ENCODE measurements at places on chromosomes 6 and 20.

GRCh38 chr6:6405997-6406714, 85.7 kb upstream of the F13A1 start:
- DNase-seq, result no peak

DNA sequence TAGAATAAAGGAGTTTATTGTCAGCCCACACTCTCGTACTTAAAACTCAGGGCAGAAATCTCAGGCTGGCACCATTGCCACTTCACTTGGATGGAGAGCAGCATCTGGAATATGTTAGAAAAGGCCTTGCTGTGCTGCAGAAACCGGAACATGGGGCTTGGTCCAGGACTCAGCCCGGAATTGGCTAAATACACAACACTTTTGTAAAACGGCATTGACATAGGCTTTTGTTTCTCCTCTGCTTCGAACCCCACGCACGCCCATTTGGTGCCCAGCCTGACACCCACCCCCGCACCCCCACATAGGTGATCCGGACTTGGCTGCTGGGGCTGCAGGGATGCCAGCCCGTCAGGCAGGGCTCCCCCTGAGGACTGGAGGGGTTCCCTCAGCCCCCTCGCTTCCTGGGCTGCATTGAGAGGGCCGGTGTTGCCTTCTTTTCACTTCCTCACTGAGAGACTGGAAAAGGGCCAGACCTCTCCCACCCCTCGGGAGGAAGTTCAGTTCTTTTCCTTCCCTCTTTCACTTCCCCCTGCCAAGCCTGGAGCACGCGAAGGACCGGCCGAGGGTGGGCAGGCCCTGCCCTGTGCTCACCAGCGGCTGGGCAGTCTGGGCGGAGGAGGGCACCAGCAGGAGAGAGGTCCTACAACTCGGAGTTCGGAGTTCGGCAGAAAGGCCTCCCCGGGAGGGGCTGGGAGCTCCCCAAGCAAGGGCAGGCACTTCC, 17.9 kb upstream of the CST3 start:
- DNase-seq, result no peak

DNA sequence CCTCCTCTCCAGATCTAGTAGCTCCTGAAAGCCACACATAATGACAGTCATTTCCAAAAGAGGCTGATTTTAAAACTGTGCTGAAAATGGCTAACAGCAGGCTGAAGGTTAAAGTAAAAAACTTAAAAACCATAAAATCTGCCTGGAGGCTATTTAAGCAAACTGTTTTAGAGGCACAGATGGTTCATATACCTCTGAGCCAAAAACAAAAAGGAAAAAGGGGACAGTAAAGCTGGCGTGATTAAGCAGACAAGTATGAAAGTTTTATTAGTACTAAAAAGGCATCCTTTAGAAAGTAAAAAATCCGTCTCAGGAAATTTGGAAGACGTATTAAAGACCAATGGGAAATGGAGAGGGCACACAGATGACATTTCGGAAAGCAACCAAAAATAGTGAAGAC, 55.8 kb downstream of the SOBP start:
- no peak for DNase-seq

DNA sequence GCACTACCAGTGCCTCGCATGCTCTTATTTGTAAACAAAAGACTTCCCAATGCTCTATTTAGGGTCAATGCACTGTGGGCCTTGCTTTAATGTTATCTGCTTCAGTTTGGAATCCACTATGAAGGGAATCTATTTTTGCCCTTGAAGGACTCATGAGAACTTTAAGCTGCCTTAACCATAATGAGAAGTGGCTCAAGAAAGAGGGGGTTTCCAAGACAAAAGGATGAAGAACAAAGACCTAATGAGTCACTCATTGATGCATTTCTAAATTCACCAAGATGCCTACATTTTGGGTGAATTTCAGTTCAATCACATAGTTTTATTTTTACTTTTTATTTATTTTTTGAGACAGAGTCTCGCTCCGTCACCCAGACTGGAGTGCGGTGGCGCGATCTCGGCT, 228.2 kb downstream of the LY86 start:
- DNase-seq, result no peak

GRCh38 chr6:168060521-168060931, 18.5 kb downstream of the FRMD1 start:
- no peak for DNase-seq

All from activated CD4-positive, alpha-beta T cell treated with anti-CD3 and anti-CD28 coated beads, Interleukin-2, amount 50 U/mL, for 48 hours (primary cell).